ENCODE measurements at places on chromosomes 16 and 17. TPM values are rescaled to one million over a fixed set of nuclear protein-coding genes. Genes with fewer than 3 reads are reported as not detected.

GRCh38 chr17:17874478-17874877 is 37.7 kb upstream of the SREBF1 start:
- DNase-seq = no peak
- no peak overlapping the region for H3K4me3 ChIP-seq
- no peaks in the 10 kb centered on the region for H3K4me1 ChIP-seq
- no peak overlapping the region for H3K27ac ChIP-seq
- H3K27me3 ChIP-seq = no peaks in the 10 kb centered on the region
- peaks cover 8% of the 10 kb centered on the region for H3K36me3 ChIP-seq

- no peaks in the 10 kb centered on the region for H3K36me3 ChIP-seq
- no peak overlapping the region for H3K4me3 ChIP-seq
- no peaks in the 10 kb centered on the region for H3K4me1 ChIP-seq
- no peak overlapping the region for H3K27ac ChIP-seq
- H3K27me3 ChIP-seq = peaks cover 16% of the 10 kb centered on the region
Measured at GRCh38 chr16:2791174-2791573, 3.8 kb upstream of the PRSS33 start.

DNA sequence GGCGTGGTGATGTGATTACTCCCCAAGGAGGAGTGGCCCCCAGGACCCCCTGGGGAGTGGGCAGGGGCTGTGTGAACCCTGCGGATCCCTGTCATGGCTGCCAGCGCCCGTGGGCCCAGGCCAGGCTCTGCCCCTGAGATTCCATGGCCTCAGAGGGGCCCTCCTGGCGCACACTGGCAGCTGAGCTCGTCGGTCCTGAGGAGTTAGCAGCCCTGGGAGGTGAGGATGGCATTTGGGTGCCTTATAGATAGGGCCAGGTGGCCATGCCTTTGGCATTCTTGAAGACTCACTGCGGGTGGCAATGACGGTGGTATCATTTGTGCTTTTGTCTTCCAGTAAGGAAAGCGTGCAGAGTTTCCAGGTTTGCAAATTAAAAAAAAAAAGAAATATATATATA is 146.8 kb upstream of the GSE1 start:
- H3K27me3 ChIP-seq = peaks cover 24% of the 10 kb centered on the region
- H3K27ac ChIP-seq = no peak overlapping the region
- H3K4me1 ChIP-seq = peaks cover 2% of the 10 kb centered on the region
- DNase-seq = no peak
- no peak overlapping the region for H3K4me3 ChIP-seq
- H3K36me3 ChIP-seq = no peaks in the 10 kb centered on the region

DNA sequence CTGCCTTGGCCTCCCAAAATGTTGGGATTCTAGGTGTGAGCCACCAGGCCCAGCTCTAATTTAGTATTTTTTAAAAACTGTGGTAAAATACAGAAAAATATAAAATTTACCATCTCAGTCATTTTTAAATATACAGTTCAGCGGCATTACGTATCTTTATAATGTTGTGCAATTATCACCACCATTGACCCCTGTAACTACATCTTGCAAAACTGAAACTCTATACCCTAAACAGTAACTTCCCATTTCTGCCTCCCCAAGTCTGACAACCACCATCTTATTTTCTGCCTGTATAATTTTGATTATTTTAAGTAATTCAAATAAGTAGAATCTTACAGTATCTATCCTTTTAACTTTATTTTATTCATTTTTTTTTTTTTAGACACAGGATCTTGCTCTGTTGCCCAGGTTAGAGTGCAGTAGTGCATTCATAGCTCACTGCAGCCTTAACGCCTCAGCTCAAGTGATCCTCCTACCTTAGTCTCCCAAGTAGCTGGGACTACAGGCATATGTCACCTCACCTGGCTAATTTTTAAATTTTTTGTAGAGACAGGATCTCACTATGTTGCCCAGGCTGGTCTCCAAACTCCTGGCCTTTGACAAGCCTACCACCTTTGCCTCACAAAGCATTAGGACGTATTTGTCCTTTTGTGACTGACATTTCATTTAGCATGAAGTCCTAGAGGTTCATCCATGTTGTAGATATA is 10.9 kb upstream of the GGA2 start:
- H3K36me3 ChIP-seq = peaks cover 58% of the 10 kb centered on the region
- no peak for DNase-seq
- no peaks in the 10 kb centered on the region for H3K27me3 ChIP-seq
- peaks cover 20% of the 10 kb centered on the region for H3K4me1 ChIP-seq
- H3K4me3 ChIP-seq = no peak overlapping the region

DNA sequence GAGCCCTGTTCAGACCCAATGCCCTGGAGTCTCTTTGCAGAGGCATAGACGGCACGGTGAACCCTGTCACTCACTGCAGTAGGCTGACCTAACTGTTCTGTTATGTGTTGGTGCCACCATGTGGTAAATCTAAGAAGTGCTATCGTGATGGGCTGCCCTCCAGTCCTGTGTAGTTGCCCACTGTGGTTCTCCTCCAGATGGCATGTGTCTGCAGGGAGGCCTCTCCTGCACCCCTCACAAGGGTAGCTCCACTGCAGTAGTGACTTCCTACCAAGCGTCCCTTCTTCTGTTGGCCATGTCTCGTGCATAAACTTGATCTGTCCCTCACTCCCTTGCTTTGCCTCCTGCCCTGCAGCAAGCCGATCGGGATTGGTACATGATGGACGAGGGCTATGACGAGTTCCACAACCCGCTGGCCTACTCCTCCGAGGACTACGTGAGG is 5.8 kb downstream of the DHX38 start:
- no peak overlapping the region for H3K27ac ChIP-seq
- peaks cover 85% of the 10 kb centered on the region for H3K36me3 ChIP-seq
- no peaks in the 10 kb centered on the region for H3K27me3 ChIP-seq
- no peak overlapping the region for H3K4me3 ChIP-seq

DNA sequence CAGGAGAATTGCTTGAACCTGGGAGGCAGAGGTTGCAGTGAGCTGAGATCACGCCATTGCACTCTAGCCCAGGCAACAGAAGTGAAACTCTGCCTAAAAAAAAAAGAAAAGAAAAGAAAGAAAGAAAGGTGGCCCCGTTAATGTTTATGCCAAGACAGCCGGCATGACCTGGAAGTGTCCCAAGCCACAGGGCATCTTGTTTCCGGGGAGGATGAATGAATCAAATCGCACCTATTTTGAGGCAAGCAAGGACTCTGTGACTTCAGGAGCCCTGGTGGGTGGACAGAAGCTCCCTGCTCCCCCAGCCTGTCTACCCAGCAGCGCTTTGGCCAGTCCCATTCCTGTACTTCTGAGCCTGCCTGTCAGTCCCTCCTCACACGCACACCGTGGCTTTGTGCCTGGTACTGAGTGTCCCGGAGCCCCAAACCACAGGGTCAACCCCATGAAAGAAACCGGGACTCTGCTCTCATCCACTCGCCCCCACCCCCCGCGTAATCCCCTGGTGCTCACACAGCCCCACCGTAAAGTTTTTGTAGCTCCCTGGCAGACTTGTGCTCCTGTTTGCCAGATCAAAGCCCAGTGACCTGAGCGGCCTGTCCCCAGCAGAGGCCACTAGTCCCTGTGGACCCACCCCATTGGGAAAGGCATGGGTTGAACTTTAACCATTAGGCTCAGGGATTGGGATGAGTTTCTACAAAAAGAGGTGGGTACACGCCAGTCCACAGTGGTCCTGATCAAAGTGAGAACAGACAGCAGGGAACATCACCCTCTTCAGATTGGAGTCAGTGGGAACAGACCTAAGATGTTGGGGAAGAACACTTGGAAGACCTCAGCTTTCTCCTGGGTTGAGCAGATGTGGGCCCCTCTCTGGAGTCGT is 19.3 kb downstream of the CD2BP2 start:
- H3K4me1 ChIP-seq = peaks cover 15% of the 10 kb centered on the region
- H3K4me3 ChIP-seq = peak overlapping the region; percentile 83
- H3K36me3 ChIP-seq = no peaks in the 10 kb centered on the region
- H3K27me3 ChIP-seq = no peaks in the 10 kb centered on the region

DNA sequence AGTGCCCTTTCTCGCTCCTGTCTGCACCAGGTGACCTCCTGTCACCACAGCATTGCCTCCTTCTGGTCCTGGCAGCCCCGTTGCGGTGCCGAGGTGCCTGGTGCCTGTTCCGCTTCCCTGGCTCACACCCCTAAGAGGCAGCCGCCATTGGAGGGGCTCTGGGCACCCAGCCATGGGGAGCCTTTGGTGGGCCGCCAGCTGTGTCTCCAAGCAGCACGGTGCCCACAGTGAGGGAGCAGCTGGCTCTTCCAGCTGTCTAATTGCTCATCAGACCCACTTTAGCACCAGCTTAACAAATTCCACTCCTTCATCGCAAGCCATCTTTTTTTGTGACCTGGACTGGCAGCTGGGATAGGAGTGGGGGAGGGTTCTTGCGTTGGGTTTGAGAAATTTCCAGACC is 276.1 kb downstream of the SNX29 start:
- H3K4me3 ChIP-seq = no peak overlapping the region
- H3K27ac ChIP-seq = no peak overlapping the region
- H3K27me3 ChIP-seq = no peaks in the 10 kb centered on the region
- H3K4me1 ChIP-seq = no peaks in the 10 kb centered on the region
- H3K36me3 ChIP-seq = no peaks in the 10 kb centered on the region

Gene TAT
- not detected for total RNA-seq

Gene KRTAP4-9
- not detected for total RNA-seq

Measured in activated T-helper 2 cell treated with anti-CD3 and anti-CD28 coated beads, Interferon-gamma antibody, Interleukin-2, Interleukin-4, amounts not matched to agents 10 μg/mL and 5 μg/mL and 100 μg/mL, durations not matched to agents 14 hours and 24 hours and 36 hours (primary cell).